Iris pigment epithelial cell (primary cell): ENCODE measurements at places on chromosomes 5 and 9.

GRCh38 chr9:131676431-131676972 is 63.4 kb downstream of the RAPGEF1 start:
- DNase-seq, result no peak

DNA sequence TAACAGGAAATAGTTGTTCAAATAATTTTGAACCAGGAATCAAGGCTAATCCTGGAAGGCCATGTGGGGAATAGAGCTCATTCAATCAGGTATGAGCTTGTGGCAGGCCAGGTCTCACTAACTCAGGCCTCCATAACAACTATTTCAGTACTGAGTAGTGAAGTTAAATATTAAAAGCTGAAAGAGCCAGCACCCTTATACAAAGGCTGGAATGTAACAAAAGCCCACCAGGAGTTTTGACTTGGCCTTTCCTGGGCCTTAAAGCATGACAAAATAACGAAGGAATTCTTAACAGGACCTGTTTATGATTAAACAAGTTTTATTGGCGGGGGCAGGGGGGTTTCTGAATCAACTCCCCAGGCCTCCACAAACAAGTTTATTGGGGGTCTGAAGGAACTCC is 1146.7 kb downstream of the CDH9 start:
- DNase-seq, result no peak

GRCh38 chr9:123355761-123356431 is at the start of gene CRB2:
Gene CRB2, plus strand, starts transcription at chr9:123356197. Its CDS starts 64 bp downstream, at chr9:123356261.
- DNase-seq, result no peak

DNA sequence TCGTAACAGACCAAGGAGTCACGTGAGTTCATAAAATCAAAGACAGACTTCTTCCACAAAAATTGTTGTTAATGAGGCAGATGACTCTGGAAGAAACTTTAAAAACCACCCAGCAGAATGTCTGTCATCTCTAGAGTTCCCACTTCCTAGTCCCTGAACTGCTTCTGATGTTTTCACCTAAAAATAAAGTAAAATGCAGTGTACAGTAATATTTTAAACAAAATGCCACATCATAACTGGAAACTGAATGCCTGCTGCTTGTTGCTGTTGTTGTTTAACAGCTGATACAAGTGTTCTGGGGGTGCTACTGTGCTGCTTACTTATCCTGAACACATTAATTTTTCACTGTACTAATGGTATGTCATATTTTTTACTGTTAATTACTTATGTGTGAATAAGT is 577.2 kb downstream of the MTRR start:
- DNase-seq, result no peak

- peak; percentile 25 for DNase-seq
These were observed 64.0 kb upstream of the ERBIN start for GRCh38 chr5:65862384-65862783.

DNA sequence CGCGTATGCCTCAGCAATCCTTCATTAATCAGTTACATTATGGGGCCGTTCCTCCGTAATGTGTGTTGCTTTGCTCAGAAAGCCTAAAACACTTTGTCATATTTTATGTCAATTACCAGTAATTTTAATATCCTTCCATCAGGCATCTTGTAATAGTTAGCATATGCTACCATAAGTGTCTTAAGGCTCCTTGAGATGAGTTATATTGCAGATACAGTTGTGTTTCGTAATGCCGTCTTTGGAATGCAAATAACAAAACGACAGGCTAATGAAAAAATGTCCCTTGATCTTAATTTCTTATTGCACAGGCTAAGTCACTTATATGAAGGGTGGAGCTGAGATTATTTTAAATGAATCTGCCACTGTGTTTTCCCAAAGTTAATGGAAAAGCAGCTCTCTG is 50.5 kb downstream of the TBCA start:
- DNase-seq, result peak; percentile 26

DNA sequence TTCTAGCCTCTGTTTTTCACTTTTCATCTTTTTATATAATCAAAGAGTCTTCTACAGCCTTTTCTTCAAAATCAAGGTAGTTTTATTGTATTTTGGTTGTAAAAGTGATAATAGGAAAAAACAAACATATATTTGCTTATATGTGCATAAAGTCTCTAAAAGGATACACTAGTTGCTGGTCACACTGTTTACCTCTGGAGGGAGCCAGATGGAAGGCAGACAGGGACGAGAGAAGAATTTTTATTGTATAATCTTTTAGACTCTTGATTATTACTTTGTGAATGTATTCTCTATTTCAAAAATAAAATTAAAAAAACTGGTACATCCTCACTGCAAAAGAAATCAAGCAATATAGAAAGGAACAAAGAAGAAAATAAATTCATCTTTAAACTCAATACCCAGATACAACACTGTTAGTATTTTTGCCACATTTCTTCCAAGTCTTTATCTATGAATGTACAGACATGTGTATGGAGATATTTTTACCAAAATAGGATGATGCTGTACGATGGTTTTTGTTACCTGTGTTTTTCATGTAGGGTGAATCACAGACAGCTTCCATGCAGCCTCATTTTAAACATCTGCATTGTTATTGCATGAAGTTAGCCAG is 6.1 kb upstream of the RNF183 start:
- peak; percentile 57 for DNase-seq

DNA sequence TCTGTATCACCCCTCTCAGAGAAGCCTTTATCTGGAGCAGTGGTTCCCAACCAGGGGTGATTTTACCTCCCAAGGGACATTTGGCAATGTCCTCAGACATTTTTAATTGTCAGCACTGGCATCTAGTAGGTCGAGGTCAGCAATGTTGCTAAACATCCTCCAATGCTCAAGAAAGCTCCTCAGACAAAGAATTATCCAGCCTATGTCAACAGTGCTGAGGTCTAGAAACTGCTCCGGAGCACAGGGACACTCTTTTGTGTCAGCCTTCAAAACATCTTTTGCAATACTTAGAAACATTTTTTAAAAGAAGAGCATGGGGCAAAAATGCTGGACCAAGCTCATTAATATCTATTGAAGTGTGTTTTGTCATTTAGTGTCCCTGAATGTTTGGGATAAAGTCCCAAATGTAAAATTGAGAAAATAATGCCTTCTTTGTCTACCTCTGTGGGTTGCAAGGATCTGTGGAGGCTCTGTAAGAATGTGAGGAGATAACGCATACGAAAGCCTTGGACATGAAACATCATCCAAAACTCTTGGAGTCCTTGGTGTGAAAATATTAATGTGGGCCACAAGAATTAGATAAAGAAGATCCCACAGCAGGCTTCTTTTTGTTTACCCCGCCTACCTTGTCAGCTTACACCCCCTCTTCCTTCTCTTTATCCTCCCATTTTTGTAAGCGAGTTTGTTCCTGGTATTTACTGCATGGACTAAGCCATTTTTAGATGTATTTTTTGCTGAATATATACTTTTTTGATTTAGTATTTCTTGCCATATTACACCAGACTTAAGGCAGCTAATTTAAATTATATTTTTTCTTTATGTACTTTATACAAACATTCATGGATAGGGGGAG is 193.5 kb downstream of the CD180 start:
- DNase-seq, result no peak

GRCh38 chr5:166979307-166979895 is 1312.0 kb upstream of the WWC1 start:
- DNase-seq, result peak; percentile 12

- DNase-seq, result peak; percentile 79
These were observed 11.9 kb upstream of the TNIP1 start for GRCh38 chr5:151092762-151093161.

- no peak for DNase-seq
These were observed 197.1 kb downstream of the CAVIN4 start for GRCh38 chr9:100774962-100775361.

DNA sequence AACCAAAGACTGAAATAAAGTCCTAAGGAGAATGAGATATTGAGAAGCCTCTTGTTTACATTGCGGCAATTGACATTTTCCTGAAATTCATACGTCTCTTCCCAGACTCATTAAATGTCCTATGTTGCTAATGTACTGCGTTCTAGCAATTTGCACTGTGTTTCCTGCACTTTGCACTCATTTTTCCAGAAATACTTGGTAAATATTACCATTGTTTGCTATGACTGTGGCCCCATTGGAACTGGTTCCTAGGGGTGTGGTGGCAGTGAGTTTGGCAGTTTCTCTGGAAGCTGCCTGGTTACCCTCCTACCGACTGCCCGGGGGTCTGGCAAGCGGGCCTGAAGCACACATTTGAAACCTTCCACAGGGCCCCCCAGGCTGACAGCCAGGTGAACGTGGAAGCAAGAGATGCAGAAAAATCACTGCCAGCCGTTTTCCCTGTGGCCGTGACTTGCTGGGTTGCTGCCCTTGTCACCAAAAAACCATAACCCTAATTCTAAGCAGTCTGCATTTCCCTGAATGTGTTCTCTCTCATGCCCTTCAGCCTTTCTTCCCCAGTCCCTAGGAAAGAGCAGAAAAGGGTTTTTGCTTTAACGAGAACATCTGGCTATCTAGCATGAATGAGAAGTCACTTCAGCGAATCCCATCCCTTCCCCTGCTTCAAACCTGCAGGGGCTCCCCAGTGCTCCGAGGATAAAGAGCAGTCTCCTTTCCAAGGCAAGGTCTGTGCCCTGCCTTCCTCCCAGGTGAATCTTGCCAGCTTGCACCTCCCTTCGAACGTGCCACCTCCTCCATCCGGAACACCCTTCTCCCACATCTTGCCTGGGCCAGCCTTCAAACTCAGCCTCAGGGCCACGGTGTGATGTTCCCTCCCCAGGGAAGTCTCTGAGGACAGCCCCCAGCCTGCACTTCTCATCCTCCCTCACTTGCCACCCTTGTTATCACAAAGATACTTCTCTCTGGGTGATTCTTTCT is 84.2 kb downstream of the AK8 start:
- DNase-seq, result no peak

- DNase-seq, result no peak
These were observed 250.8 kb upstream of the IRX2 start for GRCh38 chr5:3002230-3002629.

DNA sequence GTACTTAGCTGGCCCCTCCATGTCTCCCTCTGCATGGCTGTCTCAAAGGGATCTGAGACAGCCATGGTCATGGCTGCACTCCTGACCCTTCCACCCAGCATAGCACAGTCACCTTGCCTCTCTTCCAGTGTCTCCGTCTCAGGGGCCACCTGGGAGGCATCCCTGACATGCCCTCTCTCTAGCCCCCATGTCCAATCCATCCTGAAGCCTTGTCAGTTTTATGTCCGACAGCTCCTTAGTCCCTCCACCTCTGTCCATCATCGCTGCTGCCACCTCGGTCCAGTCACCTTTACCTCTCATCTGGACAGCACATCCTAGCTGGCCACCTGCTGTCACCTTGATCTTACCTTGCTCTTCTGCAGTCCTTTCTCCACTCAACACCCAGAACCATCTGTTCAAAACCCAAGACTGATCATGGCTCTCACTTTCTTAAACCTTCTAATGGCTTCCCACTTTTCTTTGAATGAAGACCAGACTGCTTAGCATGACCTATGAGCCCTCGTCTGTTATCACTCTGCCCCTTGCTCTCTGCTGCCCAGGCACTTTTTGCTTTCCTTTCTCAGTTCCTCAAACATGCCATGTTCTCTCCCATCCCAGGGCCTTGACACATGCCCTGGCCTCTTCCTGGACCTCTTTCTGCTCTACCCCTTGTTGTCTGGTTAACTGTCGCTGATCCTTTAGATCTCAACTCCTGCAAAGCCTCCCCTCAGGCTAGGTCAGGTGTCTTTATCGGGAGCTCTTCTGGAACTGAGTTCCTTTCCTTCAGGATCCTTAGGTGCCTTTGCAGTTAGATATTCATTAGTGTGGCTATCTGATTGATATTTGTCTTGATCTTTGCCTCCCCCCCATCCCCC is 181.8 kb upstream of the PITX1 start:
- no peak for DNase-seq

- peak; percentile 87 for DNase-seq
These were observed 18.2 kb downstream of the FAF2 start for GRCh38 chr5:176466245-176466871.

DNA sequence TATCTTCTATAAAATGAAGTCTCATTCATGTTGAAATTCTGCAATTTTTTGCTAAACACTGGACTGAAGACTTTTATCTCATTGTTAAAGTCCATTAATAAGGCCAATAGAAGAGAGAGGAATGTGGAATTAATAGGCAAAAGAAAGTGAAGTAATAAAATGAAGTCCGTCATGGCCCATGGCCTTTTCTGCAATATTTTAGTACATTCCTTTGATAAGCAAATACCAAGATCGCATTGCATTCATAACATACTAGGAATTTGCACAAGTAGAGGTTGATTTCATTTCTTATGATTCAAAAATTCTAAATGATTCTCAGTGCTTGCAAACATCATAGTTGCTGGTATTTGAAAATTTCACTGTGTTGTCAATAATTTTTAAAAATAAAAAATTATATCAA is 664.0 kb downstream of the NR2F1-AS1 start:
- DNase-seq, result peak; percentile 88

DNA sequence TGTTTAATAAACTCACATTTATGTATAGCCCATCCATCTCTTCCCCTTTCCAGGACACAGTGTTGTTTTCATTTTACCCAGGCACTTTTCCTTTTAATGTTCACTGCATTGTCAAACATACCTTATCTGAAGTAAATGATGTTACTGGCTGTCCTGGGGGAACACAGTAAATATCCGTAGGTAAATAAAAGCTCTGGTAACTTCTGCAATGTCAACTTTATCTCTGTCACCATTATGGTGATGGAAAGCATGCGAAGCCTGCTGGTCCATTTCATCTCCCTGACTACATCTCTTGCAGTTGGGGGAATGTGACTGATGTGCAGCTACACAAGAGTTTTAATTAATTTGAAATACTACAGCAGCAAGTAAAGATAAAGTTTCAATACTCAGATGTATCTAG is 1162.1 kb upstream of the SEMA6A start:
- no peak for DNase-seq

DNA sequence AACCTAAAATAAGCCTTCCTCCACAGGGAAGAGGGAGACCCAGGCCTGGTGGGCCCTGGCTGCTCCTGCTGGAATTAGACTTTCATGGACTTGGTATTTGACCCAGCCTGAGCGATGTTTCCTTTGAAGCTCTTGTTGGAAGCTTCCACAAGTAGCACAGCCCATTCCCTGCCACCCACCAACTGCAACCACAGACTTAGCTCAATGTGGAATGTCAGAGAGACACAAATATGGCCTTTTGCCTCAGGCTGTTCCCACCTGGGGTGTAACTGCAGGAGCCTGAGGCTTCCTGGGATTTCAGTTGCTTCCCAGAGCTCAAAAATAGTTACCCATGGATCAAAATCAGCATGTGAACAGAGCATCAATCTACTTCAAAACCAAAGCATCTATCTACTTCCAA is 70.3 kb upstream of the LHFPL2 start:
- no peak for DNase-seq

GRCh38 chr5:154967421-154968024 is 26.6 kb downstream of the MRPL22 start:
- DNase-seq, result peak; percentile 20

GRCh38 chr5:103294906-103295305 is 36.3 kb downstream of the MACIR start:
- no peak for DNase-seq

- DNase-seq, result peak; percentile 50
These were observed 4.6 kb upstream of the SLC25A48 start for GRCh38 chr5:135829681-135830383.

GRCh38 chr9:25658571-25658970 is 19.7 kb downstream of the TUSC1 start:
- no peak for DNase-seq
